ENCODE measurements at places on chromosomes 5 and 9.
A peak's percentile ranks its signal among the peaks of the same experiment; 100 is the strongest.

GRCh38 chr5:122694884-122695283 is 80.0 kb upstream of the SNX2 start:
- no peak for DNase-seq

DNA sequence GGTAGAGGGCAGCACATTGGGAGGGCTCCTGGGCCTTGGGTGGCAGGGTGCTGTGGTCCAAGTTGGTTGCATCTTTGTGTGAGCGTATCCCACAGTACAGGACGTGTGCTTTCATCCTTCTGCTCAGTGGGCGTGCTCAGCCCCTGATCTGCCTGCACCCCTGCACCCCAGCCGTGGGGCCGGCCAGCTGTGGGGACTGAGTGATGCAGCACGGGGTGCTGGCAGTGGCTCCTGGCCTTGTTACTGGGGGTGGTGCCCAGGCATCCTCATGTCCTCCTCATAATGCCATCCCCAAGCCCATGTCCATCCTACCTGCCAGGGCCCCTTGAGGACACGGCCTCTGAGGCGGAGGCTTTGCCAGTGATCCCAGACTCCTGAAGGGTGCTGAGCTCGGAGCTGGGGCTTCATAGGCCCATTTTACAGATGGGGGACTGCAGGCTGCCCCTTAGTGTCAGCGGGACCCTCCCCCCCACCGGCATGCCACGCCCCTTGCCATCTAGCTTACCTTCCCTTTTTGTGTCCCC is 100.7 kb downstream of the PHF2 start:
- DNase-seq: no peak

DNA sequence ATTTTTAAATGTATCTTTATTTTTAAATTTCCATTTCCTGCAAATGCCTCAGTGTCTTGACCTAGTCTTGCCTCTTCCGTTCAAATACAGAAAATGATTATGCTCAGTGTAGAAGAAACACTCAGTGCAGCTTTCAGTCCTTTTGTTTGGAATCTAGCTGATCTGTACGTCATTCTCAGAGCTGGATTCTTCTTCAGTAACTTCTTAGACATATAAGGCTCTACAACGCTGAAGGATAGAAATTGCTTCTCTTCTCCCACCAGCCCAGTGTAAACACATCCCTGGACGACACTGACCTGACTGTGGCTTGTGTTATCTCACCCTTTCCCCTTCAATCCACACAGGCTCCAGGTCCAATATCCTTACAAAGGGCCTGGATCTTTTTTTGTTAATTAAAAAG is 3.2 kb upstream of the ALDH1B1 start:
- DNase-seq: no peak

DNA sequence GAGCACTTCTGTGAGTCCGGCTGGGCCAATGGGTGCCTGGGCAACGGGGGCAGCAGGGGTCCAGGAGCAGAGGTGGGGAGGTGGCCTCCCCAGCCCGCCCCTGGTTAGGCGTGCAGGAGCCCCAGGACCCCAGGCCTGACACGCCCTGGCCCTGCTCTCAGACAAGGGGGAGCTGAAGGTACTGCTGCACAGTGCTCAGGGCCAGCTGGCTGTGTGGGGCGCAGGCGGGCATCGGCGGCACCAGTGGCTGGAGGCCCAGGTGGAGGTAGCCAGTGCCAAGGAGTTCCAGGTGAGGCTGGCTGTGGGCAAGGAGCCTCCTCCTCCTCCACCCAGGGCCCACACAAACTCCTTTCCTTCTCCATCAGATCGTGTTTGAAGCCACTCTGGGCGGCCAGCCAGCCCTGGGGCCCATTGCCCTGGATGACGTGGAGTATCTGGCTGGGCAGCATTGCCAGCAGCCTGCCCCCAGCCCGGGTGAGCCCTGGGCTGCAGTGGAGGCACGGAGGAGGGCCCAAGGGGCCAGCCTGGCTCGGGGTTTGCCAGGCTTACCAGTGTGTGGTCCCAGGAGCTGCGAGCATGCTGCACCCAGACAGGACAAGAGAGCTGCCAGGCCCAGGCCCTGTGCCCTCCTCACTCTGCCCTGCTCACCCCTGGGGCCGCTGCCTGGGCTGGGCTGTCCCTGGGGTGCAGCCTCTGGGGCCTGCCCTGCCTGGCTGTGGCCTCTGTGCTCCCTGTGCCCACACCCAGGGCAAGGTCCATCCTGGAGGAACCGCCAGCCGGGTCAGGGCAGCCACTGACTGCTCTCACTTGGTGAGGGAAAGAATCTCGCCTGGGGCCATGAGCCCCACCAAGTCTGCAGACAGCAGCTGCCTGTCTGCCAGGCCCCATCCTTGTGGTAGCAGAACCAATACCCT is 7.0 kb downstream of the MAMDC4 start:
- no peak for DNase-seq

- no peak for DNase-seq
Measured at GRCh38 chr9:92180002-92180400, 64.8 kb upstream of the SPTLC1 start.

DNA sequence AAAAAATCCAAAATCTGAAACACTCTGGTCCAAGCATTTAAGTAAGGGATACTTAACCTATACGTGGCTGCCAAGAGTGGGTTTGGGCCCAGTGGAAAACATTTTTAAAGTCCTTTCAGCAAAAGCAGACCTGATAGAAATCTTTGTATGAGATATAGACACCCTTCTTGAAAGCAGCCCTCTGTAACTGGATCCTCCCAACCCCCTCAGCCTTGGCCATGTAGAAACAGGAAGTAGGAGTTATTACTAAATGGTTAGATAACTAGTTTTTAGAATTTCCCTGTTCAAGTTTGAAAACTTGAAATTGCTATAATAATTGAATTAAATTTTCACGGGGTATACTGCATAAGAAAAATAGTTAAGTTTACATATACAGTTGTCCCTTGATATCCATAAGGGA is 111.3 kb upstream of the PCA3 start:
- DNase-seq: no peak

GRCh38 chr5:133944263-133945185 is 23.9 kb downstream of the C5orf15 start:
- DNase-seq: no peak

DNA sequence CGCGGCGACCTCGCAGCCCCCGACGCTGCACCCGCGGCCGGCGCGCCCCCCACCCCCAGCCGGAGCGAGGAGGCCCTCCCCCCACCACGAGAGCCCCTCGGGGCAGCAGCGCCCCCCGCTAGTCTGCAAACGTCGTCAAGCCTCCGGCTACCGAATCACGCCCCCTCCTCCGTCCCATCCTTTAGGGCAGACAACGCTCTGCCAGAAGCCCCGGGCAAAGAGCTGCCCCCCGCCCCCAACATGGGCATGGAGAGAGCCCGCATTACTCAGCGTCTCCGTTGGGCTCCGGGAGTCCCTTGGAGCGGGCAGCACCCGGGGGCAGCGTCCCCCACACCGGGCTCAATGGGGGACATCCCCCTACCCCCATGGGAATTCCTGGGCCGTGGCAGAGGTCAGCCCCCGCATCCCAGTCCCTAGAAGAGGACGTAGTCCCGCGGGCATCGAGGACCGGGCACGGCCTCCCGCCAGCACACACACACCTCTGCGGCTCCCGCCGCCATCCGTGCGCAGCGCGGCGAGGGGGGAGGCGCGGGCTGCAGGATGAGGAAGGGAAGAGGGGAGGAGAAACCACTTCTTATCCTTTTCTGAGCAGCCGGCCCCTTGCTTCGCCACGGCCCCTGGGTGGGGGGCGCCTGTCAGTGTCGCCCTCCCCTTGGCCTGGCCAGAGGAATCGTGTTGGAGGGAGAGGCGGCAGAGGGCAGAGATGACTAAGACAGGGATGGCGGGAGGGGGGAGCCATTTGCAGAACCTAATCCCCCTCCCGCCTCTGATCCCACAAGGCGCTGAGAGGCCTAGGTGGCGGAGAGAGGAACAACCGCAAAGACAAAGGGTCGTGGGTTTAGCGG is 750 bp downstream of the DNM1 start:
- no peak for DNase-seq

DNA sequence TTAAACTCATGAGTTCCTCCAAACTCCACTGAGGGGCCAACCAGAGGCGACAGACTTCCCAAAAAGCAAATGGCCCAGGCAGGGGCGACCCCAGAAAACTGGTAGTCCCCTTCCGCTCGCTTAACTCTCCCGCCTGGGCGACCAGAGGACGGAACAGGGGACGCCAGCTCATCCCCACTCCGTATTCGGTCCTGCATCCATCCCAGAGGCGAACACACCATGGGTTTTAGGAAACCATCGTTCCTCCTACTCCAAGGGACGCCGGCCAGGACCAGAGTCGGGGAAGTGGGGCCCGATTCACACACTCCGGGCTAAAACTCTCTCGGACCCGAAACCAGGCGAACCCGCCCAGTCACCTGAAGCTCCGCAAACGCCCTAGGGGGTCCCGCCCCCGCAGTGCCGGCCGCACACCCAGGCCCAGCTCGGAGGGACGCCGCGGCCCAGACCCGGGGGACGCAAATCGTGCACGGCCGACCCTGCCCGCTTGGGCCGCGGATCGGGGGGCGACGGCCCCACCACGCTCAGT is 478 bp downstream of the TEX10 start:
- no peak for DNase-seq

DNA sequence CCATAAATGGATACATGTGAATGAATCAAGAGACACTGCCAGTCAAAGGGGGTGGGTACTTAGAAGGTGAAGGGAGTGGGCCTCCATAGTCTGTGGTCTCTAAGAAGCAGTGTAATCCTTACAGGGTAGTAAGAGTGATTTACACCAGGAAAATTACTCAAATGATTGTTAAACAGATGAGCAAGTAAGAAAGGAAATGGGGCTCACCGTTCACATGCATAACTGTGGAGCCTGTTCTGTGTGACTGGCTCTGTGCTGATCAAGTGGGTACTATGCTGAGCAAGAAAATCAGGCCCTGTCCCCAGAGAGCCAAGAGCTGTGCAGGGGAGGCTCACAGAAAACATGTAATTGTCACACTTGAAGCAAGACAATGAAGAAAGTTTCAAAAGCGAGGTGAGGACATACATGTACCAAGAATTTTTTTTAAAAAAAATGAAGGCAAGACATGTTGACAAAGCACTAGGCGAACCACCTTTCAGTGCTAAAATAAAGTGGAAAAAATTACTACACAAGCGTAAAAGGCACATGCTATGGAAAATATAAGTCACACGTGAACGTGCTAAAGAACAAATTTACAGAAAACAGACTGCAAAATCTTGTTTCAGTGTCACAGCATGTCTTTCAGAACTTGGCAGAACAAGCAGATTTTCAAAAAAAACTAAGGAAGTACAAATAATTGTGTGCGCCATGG is 2.5 kb downstream of the BTNL8 start:
- no peak for DNase-seq

DNA sequence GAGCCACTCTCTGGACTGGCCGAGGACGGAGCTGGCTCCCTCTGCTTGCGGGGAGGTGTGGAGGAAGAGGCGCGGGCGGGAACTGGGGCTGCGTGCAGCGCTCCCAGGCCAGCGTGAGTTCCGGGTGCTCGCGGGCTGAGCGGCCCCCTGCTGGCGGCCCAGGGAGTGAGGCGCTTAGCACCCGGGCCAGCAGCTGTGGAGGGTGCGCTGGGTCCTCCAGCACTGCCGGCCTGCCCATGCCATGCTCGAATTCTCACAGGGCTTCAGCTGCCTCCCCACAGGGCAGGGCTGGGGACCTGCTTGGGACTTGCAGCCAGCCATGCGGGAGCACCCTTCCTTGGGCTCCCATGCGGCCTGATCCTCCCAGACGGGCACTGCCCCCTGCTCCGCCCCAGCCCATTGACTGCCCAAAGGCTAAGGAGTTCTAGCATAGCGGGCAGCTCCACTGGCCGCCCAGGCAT is 416.9 kb downstream of the MRPS30 start:
- no peak for DNase-seq

DNA sequence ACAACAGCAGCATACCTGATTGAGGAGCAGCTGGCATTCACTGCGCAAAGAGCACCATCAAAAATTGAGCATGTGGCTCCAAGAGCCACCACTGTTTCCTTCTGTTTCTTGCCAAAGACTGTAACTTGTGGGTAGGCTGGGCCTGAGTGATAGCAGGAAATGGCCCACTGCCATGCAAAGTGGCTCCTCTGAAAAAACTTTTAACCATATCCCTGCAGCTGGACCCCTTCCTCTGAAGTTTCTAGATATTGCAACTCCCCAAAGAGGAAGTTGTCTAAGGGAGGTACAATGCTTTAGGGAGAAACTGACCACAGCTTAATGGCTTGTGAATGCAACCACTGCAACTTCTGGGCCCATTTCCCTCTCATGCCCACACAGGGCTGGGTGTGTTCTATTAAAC is 355.4 kb upstream of the PDE4D start:
- no peak for DNase-seq

DNA sequence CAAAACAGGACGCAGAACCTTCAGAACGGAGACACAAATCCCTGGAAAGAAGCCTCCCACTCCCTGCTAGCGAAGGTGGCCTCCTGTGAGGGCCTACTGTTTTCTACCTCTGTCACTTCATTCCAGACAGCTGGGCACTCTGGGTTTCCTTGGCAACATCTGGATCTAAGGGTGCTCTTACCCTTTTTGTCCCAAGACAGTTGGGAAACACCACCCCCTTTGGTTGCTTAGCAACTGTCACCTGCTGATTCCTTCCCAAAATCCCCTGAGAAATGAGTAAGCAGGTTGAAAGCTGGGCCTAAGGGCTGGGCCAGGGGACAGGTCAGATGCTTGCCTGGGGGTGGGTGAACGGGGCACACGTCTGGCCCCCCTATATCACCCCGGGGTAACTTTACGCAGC is 29.4 kb downstream of the NANS start:
- no peak for DNase-seq

- peak; percentile 2 for DNase-seq
Measured at GRCh38 chr9:94554439-94555331, at the start of gene PCAT7. PCAT7 (plus strand) TSS chr9:94555083.

DNA sequence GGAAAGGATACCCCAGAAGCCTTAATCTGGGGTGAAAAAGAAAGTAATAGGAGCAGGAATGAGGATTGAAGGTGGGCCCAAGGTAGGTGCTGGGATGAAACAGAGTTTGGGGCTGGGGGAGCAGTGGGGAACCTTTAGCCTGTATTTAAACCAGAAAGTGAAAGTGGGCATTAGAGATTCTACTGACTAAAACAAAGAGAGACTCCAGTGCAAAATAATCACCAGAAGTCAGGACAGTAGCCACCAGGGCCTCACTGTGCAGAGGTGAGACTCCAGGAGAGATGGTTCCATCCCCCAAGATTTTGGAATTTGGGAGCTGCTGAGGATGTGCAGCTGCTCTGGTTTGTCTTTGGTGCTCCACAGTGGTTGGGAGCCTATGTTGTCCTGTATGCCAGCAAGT is 13.1 kb downstream of the DNAJB5 start:
- DNase-seq: no peak

DNA sequence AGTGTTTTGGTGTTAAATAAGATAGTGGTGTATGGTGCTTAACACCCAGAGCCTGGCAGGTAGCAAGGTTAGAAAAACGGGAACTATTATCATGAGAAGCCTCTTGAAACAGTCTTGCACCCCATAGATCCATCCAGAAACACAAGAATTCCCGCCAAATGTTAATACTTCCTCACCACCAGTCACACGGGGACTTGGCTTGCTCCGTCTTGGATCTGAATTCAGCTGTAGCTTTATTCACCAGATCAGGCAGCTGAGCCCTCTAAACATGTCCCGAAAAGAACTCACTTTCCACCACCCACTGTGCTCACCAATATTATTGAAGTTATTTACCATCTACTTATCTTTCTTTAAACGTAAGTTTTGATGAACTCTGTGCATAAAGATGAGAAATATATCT is 101.6 kb upstream of the PTPN3 start:
- DNase-seq: no peak

All from effector memory CD4-positive, alpha-beta T cell (primary cell).